ENCODE measurements at places on chromosomes 2 and 18.
A peak's percentile ranks its signal among the peaks of the same experiment; 100 is the strongest.

DNA sequence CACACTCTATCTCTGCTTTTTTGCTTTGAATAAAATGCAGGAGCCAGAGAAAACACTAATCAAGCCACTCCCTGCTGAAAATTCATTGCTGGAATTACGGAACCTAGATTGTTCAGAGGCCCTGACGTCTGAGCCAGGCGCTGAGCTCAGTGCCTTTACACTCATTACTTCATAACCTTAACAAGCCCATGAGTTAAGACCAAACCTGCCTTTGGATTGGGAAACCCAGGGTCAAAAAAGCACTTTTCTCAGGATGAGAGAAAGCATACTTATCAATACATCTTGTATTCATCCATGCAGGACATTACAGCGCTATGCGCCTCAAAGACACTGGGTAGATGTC lies 762 bp downstream of the INO80C start:
- DNase-seq, result peak; percentile 17

DNA sequence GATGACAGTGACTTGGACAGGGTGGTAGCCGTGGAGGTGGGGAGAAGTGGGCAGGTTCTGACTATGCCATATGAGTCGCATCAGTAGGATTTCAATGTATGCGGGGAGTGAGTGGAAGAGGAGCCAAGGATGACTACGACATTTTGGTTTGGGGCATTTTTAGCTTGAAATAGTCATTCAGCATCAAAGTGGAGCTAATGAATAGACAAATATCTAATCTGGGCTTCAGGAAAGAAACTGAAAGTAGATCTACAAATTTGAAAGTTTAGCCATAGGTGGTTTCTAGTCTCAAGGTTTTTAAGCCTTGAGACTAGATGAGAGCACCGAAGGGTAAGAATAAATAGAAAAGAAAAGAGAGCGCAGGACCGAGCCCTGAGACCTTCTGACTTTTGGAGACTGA lies 58.3 kb downstream of the FEZ2 start:
- DNase-seq, result no peak

DNA sequence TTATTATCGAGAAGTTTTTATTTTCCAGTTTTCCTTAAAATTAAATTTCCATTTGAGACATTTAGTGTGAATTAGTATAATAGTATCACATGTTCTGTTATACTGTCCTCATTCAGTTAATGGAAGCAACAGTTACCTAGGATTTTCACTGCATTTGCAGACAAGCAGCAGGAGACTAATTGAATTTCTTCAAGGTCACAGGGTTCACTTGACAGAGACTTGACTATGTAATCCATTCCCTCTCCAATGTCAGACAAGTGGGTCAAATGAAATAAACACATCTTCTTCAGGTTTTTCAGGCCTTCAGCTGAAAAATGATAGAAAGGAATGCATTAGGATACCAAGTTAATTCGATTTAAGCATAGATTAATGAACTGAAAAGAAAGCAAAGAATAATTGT lies 26.7 kb downstream of the NLRC4 start:
- DNase-seq, result no peak

- DNase-seq, result no peak
Measured at GRCh38 chr2:36812196-36812595, 115.7 kb downstream of the VIT start.

DNA sequence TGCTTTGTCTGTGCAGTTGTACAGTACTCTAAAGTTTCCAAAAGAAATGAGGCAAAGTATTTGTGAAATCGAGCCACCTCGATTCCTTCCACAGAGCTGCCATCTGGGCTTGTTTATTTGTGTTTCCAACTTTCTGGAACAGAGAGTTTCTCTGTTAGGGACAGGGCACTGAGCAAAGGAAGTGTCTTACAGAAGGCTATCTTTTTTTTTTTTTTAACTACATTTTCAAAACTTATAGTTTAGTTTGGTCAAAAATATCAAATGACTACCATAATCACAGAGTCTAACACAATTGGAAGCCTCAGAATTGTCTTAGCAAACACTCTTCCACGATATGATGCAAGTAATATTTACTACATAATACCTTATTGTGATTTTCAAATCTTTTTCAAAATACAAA lies 796 bp downstream of the RFTN2 start:
- DNase-seq, result no peak

DNA sequence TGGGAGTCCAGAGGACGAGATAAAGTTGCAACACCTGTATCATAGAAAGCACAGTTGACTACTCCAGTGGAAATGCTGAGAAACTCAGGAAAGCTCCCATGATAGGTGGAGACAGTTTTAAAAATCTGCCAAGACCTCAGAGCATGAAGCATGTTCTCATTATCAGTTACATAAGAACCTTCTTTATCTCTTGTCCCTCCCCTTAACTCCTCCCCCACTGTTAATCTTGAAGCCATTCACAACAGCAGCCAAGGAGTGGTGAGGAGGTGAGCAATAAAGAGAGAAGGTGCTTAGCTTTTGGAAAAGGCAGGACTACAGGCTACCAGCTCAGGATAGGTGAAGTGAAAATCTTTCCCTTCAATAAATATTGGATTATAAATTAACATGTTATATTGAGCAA lies 657.9 kb downstream of the NYAP2 start:
- DNase-seq, result no peak

DNA sequence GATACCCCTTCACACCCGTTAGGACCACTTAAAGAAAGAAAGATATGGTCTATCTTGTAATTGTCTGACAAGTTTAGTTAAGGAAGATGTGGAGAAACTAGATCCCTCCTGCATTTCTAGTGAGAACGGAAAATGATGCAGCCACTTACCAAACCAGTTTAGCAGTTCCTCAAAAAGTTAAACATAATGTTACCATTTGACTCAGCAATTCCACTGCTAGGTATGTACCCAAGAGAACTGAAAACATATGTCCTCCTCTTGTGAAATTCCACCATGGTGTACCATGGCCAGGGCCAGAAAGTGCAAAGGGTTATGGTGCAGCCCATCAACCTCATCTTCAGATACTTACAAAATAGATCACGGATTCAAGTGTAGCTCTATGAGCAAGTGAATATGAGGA lies 79.0 kb upstream of the ID2 start:
- no peak for DNase-seq

DNA sequence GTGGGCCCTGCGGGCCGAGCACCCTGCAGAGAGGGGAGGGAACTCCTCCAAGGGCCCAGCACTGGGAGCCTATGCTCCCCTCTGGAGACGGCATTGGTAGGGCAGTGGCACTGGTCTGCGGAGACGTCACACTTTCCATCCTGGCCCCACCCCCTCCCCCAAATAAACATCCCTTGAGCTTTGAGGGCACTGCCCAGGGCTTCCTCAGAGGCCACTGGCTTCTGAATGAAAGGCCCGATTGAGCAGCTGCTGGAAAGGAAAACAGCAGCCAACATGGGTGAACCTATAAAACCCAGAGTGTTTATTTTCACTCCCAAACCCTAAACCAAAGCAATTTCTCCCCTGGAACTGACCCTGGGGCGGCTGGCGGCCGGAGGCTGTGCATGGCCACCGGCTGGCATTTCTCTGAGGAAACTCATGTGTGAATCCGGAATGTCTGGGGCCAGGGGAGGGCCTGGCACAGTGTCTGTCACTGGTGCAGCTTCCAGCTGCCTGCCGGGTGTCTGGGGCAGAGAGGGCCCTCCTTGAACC lies 138.9 kb downstream of the DYSF start:
- DNase-seq, result no peak

- DNase-seq, result no peak
Measured at GRCh38 chr2:119549241-119549640, 5.0 kb downstream of the CFAP221 start.

GRCh38 chr2:191171286-191171685 lies 20.5 kb upstream of the STAT4 start:
- DNase-seq, result no peak

DNA sequence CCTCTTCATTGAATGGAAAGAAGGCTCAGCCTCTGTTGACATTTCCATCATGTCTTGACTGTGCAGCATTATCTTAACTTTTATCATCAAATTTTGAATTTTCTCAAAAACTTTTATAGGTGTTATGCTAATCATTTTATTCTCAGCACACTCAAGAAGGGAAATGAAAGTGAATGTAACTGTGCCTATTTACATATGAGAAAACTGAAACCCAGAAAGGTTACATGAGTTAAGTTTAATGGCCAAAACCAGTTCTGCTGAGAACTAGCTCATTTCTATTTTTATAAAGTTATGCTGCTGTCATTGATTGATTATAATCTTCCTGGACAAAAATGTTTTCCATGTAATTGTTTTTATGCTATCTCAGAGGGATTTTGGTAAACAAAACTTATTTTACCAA lies 618.8 kb upstream of the NRXN1 start:
- DNase-seq, result no peak

DNA sequence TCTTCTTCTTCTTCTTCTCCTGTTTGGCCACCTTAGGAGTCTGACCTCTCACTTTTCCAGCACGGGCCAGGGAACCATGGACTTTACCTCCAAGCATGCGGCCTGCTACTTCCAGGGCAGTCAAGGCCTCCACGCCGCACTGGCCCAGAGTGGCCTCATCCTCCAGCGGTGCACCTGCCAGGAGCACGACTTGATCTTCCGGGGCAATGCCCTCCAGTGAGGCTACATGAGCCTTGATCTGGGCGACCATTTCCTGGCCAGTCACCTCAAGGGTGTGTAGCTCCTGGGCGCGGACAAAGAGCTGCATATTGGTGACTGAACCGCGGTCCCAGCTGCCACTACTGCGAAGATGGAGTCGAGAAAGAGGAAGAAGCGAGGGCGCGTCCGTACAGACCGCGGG lies 67.1 kb downstream of the DIPK1C start:
- DNase-seq, result no peak

GRCh38 chr2:158046121-158046880 lies 55.4 kb upstream of the UPP2 start:
- no peak for DNase-seq

- DNase-seq, result no peak
Measured at GRCh38 chr2:278927-279320, 9.0 kb downstream of the ALKAL2 start.

DNA sequence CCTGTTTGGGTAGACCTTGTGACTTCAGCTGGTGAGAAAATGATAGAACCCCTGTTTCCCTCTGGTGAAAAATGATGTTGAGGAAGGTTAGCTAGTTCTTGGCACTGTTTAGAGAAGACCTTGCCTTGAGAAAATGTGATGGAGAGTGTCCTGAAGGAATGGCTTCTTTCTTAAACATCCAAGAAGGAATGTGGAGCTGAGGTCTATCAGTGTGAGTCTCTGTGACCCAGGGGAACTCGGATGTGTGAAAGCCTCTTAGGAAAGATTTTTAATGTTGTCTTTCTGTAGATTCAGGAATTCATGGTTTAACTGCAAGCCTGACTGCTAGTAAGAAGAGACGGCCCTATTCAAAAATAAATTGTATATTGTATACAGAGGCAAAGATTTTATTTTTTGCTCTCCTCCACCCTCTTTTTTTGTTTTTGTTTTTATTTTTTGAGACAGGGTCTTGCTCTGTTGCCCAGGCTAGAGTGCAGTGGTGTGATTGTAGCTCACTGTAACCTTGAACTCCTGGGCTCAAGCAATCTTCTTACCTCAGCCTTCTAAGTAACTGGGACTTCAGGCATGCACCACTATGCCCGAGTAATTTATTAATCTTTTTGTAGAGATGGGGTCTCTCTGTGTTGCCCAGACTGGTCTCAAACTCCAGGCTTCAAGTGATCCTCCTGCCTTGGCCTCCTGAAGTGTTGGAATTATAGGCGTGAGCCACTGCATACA lies 87.5 kb downstream of the ZNF532 start:
- no peak for DNase-seq

- no peak for DNase-seq
Measured at GRCh38 chr2:55120634-55121359, 70.5 kb upstream of the RTN4 start.

GRCh38 chr2:160660741-160661140 lies 167.1 kb upstream of the RBMS1 start:
- no peak for DNase-seq

DNA sequence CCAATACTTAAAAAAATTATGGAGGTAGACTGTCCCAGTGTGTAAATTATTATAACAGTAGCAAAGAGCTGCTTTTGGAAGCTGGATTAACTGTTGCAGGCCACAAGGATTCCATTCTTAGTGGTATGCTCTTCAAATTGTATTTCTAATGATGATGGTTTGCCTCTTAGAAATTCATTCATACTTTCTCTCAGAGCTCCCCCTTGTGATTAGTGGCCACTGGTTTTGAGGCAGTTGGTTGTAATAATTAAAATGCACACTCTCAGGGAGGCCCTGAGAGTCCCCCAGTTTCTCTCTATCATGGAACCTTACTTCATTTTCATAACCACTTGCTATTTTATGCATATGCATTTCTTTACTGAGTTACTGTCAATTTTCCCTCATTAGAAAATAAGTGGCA lies 122.5 kb downstream of the PLA2R1 start:
- DNase-seq, result no peak

DNA sequence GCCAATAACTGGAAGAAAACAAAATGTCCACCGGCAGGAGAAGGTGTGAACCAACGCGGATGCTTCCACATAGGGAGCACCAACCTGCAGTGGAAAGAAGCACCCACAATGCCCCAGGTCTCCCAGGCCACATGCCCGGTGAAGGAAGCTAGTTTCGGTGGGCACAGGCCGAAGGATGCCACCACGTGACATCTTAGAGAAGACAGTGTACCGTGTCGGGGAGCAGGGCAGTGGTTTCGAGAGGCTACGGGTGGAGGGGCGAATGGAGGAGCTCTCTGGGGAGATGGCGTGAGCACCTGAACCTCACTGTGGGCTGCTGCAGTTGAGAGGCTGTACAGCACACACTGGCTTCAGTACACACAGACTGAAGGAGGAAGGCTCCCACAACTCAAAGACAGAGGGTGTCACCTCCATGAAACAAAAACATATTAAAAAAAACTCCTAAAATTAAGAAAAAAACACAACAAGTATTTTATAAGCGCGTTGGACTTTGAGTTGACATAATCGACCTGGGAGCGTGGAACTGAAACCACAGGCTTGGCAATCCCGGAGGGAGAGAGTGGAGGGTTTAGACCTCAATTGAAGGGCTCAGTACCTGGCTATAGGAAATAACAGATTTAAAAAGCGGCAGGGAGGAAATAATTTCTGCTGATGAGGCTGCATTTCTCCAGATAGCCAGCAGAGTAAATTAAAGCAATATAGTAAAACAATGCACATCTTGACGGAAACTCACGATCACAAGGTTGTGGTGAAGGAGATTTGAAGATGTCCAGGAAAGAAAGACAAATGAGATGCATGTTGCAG lies 160.1 kb downstream of the RTP5 start:
- DNase-seq, result no peak

DNA sequence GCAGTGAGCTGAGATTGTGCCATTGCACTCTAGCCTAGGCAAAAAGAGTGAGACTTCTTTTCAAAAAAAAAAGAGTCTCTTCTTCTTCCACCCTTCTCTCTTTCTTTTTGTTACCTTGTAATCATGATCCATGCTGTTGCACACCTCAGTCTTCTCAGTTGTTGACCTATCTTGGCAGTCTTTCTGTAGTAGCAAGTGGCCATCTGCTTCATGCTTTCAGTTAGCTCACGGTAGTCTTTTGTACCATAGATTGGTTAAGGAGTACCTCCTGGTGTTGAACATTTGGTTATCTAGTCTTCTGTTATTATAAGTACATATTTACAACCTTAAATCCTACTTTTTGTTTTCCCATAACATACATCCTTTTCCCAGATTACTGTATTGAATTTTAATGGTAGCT lies 3.1 kb downstream of the GORASP2 start:
- no peak for DNase-seq

- no peak for DNase-seq
Measured at GRCh38 chr2:135960656-135961551, 24.5 kb downstream of the DARS1 start.

Data from activated CD4-positive, alpha-beta T cell treated with anti-CD3 and anti-CD28 coated beads, Interleukin-2, amount 50 U/mL, for 24 hours (primary cell).